Activated CD4-positive, CD25-positive, alpha-beta regulatory T cell (primary cell): ENCODE measurements at places on chromosomes 12 and 14.

GRCh38 chr14:103909531-103910261 lies 18.6 kb upstream of the TDRD9 start:
- no peak for DNase-seq

DNA sequence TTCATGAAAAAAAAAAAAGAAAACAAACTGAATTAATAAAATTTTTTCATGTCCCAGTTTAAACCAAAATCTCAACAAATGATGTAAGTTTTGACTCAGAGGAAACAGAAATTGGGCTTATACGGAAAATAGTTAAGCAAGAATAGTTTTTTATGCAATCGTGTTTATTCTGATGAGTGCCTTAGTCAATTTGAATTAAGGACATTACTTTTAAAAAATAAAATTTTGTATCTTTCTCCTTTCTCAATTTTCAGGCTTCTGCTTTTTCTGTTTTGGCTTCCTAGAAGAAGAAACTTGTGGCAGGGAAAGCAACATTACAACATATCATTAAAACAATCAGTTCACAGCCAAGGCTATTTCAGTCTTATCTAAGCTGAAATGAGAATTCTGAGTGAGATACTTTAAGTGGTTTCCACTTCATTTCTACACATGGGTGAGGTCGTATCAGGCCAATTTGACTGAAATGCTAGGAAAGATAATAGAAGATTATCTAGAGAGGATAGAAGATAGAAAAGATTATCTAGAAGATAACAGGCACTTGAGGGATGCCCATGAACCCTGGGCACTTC lies 52.4 kb downstream of the BCL2L14 start:
- DNase-seq, result no peak

DNA sequence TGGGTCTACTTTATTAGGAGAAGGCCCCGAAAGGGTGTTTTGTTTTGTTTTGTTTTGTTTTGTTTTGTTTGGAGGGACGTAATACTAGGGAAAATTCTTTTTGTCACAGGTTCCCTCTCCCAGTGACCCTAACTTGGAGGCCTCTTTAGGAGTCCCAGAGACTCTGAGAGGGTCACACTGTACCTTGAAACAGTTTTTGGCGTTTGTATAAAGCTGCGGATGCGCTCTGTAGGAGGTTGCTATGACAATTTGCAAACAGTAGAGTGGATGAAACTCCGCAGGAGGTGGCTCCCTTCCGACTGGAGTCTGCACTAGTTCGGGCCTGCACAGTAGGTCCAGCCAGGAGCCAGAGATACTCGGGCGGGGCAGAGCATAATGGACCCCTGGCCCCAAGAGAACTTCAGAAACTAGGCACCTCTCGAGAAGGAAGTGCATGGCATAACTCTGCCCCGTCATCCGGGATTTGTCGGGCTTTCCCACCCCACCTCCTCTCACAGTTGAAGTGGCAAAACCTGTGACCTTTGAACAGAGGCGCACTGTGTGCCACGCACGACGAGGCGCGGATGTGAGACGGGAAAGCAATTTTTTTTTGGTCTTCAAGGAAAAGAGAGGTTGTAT lies 1.3 kb upstream of the DYRK2 start:
- no peak for DNase-seq

- DNase-seq, result no peak
Measured at GRCh38 chr12:40618636-40619035, 73.6 kb upstream of the CNTN1 start.

GRCh38 chr12:47650469-47650868 lies 55.4 kb downstream of the RPAP3 start:
- DNase-seq, result no peak

GRCh38 chr14:68408680-68409079 lies 384.2 kb downstream of the ZFP36L1 start:
- no peak for DNase-seq

- no peak for DNase-seq
Measured at GRCh38 chr14:93629643-93630042, 158.6 kb downstream of the PRIMA1 start.

DNA sequence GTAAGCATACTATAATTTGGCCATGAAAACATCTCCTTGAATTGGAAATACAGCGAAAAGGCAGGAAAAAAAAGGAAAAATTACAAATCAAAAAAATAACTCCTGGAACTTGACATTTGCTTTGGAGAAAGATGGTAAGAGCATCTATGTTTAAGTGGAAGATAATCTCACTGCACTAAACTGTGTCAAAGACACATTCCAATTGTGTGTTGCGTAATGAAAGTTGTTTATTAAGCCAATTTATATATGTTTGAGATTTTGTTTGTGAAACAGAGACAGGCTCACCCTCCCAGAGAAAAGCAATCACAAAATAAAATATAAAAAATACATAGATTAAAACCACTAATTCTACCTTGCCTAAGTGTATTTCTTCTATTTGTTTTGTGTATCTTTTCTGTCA lies 11.1 kb upstream of the ATXN7L3B start:
- no peak for DNase-seq

DNA sequence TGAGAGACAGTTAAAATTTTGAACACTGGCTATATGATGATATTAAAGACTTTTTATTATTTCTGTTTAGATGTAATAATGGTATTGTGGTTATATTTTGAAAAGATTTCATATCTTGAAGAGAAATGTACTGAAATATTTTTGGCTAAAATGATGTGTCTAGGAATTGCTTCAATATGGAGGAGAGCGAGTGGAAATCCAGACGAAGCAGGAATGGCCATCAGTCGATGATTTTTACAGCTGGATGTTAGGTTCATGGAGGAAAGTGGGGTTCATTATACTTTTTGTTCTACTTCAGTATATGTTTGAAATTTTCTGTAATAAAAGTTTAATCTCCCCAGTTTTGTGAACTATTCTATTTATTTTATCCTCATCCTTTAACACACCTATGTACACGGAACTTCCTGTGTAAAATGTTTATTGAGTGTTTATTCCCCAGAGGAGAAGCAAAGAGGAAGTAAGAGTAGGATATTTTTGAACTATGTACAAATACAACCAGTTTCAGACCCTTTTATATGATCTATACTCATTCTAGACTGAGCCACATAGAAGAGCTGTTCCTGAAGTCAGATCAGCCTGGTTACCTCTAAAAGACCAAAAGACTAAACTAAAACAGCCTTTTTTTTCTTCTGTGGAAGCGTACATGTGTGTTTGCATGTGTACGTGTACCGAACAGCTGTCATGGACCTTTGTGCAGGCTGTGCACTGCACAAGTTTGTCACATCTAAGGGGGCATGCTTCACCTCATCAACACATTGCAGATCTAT lies 211.0 kb upstream of the NUDT4 start:
- no peak for DNase-seq
